ENCODE measurements at places on chromosomes 5 and 9.

DNA sequence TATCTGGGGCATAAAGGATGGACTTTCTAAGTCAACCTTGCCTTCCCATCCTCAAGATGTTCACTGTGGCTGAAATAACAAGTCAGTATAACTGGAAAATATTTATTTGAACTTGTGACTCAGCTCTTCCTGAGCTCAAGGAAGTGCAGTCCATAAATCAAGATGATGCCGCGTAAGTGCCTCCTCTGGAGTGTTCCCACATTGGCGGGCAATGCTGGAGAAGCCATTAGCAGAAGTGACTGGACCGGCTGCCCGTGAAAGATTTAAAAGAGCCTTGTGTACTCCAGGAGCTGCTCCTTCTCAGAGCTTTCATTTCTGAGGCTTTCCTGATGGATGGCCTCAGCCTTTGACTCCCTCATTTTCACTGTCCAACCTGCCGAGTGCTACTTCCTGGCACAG is 17.4 kb downstream of the TMOD1 start:
- no peak for DNase-seq

- no peak for DNase-seq
These were observed 8.6 kb downstream of the PCA3 start for GRCh38 chr9:76772686-76773445.

- no peak for DNase-seq
These were observed 37.5 kb downstream of the GSN start for GRCh38 chr9:121305269-121305994.

DNA sequence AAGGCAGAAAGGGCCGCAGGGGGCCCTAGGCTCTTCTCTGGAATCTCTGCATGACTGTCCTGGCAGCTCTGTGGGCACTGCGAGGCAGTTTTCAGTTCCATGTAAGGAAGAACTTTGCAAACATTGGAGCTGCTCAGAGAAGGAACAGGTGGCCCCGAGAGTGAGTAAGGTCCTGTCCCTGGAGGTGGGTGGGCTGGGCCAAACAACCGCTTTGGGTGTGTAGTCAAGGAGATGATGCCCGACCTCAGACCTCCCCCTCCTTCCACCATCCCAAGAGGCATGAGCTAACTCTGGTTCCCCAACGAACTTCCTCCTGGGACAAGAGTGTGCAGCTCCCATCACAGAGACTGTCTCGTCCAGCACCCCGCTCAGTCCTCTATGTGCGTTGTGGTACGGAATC is 20.5 kb downstream of the CSF1R start:
- no peak for DNase-seq

DNA sequence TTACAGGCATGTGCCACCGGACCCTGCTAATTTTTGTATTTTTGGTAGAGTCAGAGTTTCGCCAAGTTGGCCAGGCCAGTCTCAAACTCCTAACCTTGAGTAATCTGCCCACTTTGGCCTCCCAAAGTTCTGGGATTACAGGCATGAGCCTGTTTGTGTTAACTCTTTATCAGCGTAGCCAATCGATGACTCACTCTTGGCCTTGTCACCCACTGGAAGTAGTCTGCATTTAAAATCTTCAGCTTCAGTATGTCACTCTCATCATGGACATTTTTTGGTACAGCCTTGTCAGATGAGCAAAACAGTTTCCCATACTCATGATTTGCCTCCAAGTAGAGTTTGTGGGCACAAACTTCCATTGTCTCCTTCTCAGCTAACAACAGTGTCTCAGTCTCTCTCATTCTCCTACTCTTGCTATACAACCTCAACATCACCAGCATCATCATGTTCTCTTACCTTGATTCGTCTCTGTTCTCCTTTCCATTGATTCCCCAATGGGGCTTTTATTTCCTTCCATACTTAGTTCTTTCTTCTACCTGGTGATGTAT is 22.5 kb downstream of the MUSK start:
- no peak for DNase-seq

DNA sequence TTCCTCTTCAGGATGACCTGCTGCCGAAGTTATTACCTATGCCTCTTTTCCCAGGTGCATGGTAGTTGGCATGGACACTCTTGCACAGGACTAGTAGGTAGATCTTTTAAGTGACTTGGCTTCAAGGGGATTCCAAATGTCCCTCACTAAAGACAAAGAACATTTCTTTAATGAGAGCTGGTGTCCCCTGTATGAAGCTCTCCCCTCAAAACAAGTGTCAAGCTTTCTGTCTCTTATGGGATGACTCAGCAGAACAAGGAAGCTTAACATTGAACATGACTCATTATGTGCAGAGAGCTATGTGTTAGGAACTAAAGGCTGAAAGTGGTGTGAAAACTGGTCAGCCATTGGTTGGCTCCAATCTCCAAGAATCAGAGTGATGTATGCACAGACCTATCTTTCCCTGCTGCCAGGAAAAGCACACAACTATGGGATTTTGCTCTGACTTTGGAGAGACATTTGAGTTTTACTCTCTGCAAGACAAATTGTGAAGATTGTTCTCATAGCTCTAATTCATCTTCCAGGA is 120.5 kb downstream of the PRDM6 start:
- DNase-seq = no peak

GRCh38 chr5:867300-867870 is 16.6 kb upstream of the ZDHHC11 start:
- DNase-seq = no peak

DNA sequence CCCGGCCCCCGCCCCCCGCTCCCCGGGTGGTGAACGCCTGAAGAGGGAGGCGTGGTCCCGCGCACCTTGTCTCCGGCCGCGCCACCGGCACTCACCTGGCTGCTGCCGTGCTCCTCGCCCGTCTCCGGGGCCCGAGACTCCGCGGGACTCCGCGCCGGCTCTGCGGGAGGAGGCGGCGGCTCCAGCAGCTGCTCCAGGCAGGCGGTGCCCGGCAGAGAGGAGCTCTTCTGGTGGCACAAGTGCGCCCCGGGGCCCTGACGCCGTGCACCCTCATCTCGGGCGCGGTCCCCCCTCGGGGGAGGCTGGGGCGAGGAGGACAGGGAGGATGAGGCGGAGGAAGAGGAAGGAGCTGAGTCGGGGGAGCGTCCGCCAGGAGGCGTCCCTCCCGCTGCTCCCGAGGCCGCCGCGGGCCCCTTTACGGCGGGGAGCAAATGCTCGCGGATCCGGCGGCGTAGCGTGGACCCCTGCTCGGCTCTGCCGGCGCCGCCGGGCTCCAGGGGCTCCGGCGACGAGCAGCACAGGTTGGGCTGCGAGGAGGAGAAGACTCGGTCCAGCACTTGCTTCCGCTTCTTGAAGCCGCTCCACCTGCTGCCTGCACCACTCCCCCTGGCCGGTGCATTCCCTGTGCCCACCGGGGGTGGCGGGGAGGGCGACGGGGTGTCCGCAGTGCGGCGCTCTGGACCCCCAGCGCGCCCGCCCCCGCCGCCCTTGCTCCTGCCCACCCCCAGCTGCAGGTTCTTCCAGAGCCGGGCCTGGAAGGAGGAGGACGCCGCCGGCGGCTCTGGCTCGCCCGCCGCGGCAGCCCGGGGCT is 928 bp downstream of the MCTP1 start:
- DNase-seq = no peak

DNA sequence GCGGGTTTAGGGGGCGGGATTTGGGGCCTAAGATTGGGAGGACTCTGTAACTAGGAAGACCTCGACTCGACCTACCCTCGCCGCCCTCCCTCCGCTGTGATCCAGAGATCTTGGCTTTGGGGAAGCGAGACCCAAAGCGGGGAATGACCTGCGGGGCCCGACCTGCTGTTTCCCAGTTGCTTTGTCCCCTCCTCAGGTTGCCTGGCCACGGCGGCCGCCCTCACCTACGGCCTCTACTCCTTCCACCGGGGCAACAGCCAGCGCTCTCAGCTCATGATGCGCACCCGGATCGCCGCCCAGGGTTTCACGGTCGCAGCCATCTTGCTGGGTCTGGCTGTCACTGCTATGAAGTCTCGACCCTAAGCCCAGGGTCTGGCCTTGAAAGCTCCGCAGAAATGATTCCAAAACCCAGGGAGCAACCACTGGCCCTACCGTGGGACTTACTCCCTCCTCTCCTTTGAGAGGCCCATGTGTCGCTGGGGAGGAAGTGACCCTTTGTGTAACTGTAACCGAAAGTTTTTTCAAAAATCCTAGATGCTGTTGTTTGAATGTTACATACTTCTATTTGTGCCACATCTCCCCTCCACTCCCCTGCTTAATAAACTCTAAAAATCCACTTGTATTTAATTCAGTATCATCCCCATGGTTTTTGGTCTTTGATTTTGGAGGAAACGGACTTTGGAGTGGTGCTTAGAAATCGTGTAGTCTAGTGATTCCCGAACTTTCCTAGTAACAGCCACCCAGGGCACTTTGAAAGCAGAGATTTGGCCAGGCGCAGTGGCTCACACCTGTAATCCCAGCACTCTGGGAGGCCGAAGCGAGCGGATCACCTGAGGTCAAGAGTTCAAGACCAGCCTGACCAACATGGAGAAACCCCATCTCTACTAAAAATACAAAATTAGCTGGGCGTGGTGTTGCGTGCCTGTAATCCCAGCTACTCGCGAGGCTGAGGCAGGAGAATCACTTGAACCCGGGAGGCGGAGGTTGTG is 878 bp downstream of the HIGD2A start:
- no peak for DNase-seq

DNA sequence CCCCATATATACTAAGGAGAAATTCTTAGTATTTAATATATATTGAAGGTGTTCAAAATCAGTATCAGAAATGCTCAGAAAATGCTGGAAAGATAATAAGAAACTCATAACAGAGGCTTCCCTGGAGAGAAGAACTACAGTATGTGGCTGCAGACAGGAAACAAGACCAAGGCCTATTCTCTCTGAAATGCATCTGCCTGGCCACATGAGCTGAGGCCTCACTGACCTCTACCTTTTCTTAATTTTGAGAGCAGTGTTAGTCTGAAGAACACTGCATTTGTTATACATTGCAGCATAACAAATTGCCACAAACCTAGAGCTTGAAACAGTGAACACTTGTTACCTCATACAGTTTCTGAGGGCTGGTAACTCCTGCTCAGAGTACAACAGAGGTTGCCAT is 133.4 kb upstream of the SPEF2 start:
- DNase-seq = no peak

GRCh38 chr9:105510024-105510423 is 47.9 kb upstream of the FKTN start:
- no peak for DNase-seq

- DNase-seq = no peak
These were observed 47.7 kb upstream of the RNF130 start for GRCh38 chr5:180119031-180119902.

DNA sequence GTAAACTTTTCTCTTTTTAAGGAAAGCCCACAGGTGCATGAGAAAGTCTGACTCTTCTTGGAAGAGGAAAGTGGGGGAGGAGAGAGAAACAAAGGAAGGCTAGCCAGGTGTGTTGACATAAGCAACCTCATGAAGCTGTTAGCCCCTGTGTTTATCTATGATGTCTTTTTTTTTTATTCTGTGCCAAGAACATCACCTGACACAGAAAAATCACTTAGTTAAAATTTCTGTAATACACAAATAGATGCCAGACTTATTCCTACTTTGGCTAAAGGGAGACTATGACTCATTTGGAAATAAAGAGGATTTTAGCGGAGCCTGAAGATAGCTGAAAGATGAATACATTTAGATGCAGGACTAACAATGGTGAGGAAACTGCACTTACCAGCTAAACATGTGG is 58.3 kb downstream of the BAAT start:
- no peak for DNase-seq

GRCh38 chr9:101455656-101456240 is 20.2 kb upstream of the ALDOB start:
- no peak for DNase-seq

- no peak for DNase-seq
These were observed 47.8 kb upstream of the SNX2 start for GRCh38 chr5:122727112-122727541.
